ENCODE measurements at places on chromosomes 5 and 9.

GRCh38 chr9:105191508-105192121, 52.8 kb upstream of the SLC44A1 start:
- DNase-seq = no peak

DNA sequence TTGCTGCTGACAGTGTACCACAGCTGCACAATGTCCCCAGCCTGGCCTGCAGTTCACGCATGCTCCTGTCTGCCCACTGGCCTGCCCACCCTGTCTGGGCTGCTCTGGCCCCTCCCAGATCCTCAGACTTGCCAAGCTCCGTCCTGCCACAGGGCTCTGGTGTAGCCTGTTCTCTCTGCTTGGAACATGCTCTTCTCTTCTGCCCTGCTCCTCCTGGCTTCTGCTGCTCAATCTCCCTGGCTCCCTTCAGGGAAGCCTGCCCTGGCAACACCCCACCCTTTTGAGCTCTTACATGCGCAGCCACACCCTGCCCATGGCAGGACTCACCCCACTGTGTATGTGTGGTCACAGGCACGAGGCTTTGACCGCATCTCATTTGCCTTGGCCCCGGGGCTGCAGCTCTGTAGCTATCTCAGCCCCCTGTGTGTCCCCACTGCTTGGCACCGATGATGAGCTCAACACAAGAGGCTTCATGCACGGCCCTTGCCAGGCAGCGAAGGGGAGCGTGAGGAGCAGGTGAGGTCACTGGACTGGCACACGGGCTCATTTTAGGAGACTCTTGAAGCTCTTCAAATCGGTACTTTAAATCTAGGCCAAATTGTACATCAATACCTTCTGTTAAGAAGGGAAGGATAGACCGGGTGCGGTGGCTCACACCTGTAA, 20.4 kb upstream of the BRD3 start:
- no peak for DNase-seq

- peak; percentile 20 for DNase-seq
These were observed 69.3 kb downstream of the HSD17B3 start for GRCh38 chr9:96232539-96233241.

DNA sequence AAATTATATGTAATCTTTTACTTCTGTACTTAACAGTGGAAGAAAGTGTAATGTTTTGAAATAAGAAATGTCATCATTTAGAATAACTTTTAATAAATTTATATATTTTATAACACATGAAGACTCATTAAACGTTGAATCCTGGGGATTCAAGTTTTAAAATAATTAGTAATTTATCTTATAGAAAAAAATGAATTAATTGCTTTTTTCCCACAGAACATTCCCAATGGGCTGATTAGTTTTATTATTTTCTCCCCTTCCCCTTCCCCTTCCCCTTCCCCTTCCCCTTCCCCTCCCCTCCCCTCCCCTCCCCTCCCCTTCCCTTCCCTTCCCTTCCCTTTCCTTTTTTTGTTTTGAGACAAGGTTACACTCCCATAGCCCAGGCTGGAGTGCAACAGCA, 79.7 kb downstream of the MRPS30 start:
- DNase-seq = no peak

DNA sequence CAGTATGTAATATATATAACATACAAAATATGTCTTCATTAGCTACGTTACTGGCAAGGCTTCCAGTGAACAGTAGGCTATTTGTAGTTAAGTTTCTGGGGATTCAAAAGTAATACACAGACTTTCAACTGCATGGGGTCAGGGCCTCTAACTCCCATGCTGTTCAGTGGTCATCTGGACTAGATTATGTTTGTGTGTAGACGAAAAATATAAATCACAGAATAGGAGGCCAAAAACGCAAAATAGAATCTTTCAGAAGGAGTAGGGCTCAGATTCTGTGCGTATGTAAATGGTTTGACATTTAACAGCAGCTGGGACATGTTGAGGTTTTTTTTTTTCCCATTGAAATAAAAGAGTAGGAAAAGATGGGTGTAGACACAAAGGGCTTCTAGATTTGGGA, 1048.7 kb upstream of the WWC1 start:
- DNase-seq = no peak

DNA sequence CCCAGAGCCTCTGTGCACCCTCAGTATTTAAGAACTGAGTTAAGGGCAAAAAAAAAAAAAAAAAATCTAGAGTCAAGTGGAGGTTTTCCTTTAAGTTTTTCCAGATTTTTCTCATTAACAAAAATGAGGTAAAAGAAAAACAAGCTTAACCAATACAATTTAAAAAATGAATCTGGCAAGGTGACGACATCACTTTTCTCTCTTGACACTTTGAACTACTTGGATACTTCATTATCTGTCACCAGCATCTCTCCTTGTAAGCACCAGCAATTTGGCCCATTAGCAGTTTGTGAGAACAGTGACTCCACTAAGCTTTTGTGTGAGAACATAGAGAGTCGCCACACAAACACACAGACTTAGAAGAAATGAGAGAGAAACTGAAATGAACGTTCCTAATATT, 345.7 kb upstream of the SLC30A5 start:
- DNase-seq = no peak

All from renal cortical epithelial cell (primary cell).